ENCODE measurements at places on chromosomes 16 and 17.
A peak's percentile ranks its signal among the peaks of the same experiment; 100 is the strongest.

GRCh38 chr16:53933407-53933806 is 229.5 kb downstream of the FTO start:
- DNase-seq: no peak

DNA sequence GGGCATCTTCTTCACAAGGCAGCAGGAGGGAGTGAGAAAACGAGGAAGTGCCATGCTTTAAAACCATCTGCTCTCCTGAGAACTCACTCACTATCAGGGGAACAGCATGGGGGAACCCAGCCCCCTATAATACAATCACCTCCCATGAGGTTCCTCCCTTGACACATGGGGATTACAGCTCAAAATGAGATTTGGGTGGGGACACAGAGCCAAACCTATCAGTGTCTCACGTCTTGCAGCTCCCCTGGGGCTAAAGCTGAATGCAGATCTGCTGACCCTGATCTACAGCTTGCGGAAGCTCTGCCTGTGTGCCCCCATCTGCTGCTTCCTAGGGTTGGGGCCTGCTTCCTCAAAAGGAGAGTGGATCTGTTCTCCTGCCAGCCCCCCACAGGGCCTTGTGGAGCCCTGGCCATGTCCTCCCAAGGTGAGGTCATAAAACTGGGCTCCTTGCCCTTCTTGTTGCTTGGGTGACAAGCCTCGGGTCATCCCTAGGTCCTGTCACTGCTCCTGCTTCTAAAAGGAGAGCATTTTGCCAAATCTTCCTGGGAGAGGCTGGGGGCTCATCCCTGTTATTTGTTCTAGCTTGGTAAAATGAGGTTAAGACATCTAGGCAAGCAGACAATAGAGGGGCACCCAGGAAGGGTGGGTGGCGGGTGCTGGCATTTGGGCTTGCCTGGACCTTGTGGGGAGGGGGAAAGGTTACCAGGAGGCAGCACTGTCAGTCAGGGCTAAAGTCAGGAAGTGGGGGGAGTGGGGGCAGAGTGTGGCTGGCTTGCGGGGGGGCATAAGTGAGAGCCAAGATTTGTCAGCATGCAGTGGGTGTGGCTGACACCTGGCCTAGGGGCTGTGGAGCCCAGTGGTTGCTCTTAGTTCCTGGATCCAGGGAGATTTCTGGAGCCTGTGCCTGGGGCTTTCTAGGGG is 16.0 kb downstream of the KRT33A start:
- no peak for DNase-seq

- peak; percentile 54 for DNase-seq
Observed at GRCh38 chr16:11079652-11080187, 135.4 kb downstream of the CLEC16A start.

DNA sequence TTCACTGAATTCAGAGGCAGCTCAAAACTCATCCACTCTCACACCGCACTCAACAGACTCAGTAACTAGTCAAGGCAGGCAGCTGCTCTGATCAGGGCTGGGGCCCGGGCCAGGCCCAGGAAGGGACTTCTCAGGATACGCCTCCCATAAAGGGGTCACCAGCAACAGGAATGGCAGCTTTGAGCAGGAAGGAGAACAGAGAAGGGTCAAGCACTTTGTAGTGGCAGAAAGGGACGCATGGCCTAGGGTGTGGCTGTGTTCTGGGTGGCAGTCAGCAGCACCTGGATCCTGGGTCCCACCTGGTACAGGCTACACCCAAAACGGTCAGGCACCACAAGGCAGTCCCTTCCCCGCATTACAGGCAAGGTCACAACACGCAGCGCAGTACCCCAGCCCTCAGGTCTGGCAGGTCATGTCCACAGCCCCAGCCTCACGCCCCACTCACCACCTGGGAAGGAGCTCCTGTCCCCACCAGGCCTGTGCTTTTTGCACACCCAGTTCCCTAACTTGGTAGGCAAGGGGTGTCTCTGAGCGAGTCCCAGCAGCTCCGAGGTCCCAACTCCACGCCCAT is 99.7 kb downstream of the ZNF778 start:
- no peak for DNase-seq

- DNase-seq: peak; percentile 43
Observed at GRCh38 chr16:27475561-27475960, 73.6 kb downstream of the IL21R start.

- DNase-seq: no peak
Observed at GRCh38 chr16:81394966-81395655, 49.5 kb upstream of the CMIP start.

- no peak for DNase-seq
Observed at GRCh38 chr16:24939738-24940137, 75.4 kb downstream of the ARHGAP17 start.

- DNase-seq: no peak
Observed at GRCh38 chr17:82280537-82280936, 7.0 kb upstream of the CSNK1D start.

DNA sequence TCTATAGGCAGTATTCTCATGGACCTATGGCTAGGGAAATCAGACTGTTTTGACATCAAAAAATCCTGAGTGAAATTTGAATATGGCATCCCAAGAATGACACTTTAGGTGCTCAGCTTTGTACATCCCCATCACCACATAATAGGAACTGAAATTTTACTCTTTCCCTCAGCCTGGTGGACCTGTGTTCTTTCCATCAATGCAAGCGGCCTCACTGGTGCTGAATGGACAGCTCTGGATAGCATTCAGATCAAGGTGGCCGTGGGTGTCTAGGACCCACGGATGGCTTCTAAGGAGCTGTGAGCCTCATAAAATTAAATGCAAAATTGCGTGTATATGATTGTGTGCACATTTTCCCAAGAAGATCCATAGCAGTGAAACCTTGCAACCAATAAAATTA is 152.6 kb downstream of the MAP2K6 start:
- no peak for DNase-seq

DNA sequence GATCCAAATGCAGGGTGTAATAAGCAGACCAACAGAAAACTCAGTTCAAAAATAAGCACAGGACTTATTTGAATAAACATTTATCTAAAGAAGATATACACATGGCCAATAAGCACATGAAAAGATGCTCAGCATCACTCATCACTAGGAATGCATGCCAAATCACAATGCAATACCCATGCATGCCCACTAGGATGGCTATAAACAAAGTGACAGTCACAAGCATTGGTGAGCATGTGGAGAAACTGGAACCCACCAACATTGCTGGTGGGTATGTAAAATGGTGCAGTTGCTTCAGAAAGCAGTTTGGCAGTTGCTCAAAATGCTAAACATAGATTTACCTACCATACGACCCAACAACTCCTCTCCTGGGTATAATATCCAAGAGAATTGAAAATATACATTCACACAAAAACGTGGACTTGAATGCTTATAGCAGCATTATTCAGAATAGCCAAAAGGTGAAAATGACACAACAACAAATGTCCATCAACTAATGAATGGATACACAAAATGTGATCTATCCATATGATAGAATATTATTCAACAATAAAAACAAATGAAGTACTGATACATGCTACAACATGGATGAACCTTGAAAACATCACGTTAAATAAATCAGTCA is 20.1 kb downstream of the UBE2O start:
- DNase-seq: no peak

GRCh38 chr17:44367231-44367979 is 3.8 kb upstream of the FAM171A2 start:
- no peak for DNase-seq

DNA sequence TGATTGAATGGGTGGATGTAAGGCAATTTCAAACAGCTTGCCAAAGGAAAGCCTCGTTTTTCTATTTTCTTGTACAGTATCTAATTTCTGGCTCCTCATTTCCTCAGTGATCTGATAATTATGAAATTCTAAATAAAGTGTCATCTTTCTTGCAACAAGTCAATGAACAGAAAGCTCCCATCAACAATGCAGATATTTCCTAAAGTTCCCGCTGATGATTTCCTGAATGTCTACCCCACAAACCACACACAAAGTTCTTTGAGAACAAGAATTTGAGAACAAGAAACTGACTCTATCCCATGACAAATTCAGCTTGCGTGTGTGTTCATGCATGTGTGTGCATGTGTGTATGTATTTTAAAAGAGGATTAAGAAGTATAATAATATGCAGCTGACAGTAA is 35.2 kb downstream of the SKAP1 start:
- DNase-seq: no peak

- DNase-seq: no peak
Observed at GRCh38 chr16:11211977-11212797, 43.8 kb downstream of the SOCS1 start.

DNA sequence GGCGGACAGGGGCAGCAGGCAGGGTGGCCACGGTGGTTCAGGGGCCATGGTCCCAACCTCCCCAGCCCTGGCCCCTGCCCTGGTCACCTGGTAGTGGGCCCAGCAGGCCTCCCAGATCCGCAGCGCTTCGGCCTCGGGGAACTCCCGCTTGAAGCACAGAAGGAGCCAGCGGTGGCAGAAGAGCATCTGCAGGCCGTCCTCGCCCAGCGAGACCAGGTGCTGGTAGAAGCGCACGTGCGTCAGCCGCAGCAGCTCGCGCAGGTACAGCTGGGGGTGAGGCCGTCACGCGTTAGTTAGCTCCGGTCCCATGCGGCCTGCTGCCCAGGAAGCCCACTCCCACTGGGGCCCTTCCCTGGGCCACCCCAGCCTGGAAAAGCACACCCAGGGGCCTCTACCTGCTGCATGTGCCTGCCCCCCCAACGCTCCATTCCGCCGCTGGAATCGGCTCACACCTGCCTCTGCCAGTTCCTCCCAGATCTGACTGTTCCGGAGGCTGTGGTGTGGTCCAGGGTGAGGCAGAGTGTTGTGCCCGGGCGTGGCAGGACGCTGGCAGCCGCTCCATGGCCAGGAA is 90.8 kb downstream of the TBC1D16 start:
- no peak for DNase-seq

DNA sequence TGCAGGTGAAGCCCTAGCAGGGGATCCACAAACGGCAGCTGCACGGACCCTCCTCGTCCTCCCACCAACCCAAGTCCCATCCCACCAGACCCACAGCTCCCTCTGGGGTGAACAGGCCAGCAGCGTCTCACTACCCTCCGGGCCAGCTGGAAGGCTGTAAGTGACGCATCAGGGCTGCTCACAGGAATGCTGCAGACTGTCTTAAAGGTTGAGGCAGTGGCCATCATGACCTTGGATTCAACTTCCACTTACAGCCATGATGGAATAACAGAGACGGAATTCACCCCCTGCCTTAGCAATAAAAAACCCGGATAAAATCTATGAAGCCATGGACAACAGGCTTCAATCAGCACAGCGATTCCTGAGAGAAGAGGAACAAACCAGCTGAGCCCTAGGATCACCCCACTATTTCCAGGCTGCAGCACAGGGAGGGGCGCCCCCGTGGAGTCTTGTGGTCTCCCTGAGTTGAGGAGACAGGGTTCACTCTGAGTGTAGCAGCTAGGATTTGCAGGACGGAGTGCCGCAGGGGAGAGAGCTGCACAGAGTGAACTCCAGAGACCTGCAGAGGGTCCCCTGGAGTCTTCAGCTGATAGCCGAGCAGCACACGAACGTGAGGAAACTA is 10.5 kb downstream of the FAM83G start:
- no peak for DNase-seq

DNA sequence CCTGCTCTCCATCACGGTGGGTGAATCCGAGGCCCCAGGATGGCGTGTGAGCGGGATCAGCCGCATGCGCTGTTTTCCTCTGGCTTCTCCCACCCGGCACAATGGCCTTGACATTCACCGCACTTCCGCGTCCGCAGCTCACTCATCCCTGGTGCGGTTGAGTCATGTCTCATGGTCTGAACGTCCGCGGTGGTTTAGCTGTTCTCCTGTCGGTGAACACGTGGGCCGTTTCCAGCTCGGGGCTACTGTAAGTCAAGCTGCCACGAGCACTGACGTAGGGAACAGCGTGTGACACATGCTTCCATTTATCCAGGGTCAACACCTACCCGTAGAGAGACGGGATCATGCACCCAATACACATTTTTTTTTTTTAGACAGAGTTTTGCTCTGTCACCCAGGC is 15.3 kb upstream of the CACNA1H start:
- peak; percentile 43 for DNase-seq

DNA sequence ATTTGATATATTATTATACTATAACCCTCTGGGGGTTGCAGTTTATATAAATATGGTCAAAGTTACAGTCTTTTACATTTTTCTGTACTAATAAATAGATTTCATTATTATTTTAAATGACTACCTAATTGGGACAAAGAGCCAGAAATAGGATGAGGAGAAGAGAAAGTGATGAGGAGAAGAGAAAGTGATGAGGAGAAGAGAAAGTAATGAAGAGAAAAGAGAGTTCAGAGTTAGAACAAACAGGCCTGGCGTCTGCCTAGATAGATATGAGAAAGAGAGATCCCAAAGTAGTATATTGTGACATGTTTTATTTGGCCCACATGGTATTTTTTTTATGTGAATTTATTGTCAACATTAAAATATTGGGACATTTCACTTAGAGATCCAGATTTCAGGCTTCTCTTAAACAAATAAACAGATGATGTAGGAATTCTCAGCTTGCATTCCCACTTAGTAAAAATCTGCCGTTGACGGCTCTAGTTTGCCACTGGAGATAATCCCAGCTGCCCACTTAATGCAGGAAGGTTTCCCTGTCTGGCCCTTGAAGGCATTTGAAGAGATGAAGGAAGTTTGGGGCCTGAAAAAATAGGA is 210.7 kb downstream of the STX8 start:
- no peak for DNase-seq

DNA sequence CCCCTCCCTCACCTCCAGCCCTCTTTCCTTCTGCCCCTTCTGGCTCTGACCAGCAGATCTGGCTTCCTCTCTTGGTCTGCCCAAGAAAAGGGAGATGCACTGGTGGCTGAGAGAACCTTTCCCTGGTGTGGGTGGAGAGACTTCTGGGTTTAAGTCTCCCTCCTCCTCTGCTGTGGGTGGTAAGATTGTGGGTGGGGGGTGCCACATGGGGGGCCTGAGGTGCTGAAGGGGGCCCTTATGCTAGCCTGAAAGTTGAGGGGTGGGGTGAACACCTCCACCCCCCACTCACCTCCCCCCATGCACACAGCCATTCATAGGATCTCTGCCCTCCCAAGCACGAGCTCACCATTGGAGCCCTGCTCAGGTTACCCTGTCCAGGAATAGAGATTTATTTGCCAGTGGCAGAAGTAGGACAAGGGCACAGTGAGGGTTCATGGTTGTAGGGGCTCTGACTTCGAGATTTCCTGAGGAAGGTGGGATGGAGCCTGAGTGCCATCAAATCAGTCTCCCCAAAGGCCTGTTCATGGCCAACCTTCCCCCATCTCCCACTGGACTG is 1.7 kb upstream of the STAC2 start:
- no peak for DNase-seq

DNA sequence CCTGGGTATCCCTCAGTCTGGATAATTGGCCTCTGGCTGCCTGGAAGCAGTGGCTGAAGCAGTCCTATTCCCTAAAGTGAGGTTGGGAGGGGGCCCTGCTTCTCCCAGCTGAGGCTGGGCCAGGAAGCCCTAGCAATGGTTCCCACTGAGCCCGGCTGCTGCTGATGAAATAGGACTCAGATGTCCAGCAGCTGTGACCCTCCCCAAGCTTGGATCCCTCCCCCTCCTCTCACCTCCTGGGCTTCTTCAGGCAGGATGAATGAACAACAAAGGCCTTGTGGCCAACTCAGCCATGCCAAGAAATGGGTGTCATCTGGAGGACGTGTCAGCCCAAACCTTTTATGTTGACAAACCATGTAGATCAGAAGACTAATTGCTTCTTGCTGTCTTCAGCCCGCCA is 42.0 kb downstream of the AXIN2 start:
- DNase-seq: no peak
